NCI-H1436 (cell line): ENCODE measurements at places on chromosomes 2 and 18.
A peak's percentile ranks its signal among the peaks of the same experiment; 100 is the strongest.

- DNase-seq = no peak
Observed at GRCh38 chr2:237099804-237100203, 14.1 kb downstream of the COPS8 start.

GRCh38 chr2:1088192-1088860 is 137.7 kb downstream of the SNTG2 start:
- no peak for DNase-seq

GRCh38 chr2:203811491-203812221 is 55.9 kb upstream of the CTLA4 start:
- no peak for DNase-seq

- DNase-seq = no peak
Observed at GRCh38 chr2:240662681-240663080, 20.0 kb downstream of the AQP12B start.

DNA sequence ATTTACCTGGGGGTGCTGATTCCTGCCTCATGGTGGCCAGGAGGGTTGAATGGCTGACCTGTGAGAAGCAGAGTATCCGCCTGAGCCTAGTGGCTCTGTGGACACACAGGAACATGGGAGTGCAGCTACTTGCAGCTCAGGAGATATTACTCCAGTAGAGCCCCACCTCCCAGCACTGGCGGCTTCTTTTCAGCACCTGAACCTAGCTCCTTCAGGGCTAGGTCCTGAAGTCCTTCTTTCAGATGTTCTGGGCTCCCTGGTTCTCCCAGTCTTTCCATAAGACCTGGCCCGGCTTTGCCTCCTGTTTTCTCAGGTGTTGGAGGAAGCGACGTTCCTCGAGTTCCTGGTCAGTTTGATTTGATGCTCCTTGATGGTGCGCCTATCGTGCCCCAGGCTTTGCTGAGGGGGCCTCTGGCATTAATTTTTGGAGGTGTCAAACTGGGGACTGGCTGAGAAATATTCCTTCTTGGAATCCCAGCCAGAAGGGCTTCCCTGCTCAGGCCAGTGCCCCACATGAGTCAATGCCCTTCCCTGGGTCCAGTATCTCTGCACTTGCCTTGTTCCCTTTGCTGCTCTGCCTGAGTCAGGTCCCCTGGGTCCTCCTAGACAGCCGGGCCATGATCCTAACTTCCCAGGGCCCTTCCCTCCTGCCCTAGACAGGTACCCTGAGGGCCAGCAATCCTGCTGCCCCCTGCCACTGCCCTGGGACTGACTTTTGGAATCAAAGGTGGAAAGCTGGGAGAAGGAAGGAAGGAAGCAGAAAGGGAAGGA is 110.7 kb upstream of the HAAO start:
- DNase-seq = no peak

DNA sequence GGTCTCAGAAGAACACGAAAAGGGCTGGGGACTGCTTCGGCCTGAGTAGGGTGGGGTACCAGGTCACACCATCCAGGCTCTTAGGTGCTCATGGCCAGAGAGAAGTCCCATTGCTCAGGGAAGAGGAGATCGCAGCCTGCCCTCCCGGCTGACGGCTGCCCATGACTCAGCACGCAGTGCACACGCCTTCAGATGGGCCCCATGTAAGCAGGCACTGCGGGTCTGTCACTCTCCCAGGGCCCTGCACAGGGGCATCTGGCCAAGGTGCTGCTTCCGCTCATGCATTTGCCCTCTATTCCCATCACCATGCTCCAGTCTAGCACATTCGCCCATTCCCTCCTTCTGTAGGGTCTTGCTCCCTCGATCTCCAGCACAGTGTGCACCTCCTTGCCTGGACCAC is 34.7 kb downstream of the SFXN5 start:
- DNase-seq = no peak

- DNase-seq = no peak
Observed at GRCh38 chr2:147679191-147679954, 165.5 kb upstream of the ACVR2A start.

GRCh38 chr2:215667585-215668377 is 231.9 kb upstream of the FN1 start:
- DNase-seq = no peak

- DNase-seq = peak; percentile 32
Observed at GRCh38 chr2:218010140-218010983, 7.6 kb upstream of the TNS1 start.

- DNase-seq = no peak
Observed at GRCh38 chr18:76972846-76973519, 150.6 kb downstream of the ZNF236 start.

GRCh38 chr18:77702686-77703085 is 453.0 kb downstream of the GALR1 start:
- DNase-seq = peak; percentile 38

DNA sequence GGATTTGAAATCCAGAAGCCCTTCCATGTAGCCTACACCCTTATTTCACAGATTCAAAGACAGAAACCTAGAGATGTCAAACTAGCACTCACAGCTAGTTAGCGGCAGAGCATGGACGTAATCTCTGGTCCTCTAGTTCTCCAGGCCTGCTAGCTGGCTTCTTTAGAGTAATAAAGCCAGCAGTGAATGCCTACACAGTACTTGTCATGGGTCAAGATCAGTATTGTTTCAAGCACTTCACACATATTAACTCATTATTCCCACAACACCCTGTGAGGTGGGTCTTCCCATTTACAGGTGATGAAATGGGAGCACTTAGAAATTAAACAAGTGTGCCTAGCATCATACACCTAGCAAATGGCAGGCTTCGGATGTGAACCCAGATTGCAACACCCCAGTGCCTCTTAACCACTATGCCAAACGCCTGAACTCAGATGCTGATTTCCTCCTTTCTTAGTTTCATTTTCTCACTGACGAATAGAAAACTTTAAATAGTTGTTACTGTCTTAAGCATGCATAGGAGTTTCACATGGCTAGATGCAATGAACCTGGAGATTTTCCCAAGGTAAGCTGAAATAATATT is 14.5 kb upstream of the ZBTB14 start:
- no peak for DNase-seq

DNA sequence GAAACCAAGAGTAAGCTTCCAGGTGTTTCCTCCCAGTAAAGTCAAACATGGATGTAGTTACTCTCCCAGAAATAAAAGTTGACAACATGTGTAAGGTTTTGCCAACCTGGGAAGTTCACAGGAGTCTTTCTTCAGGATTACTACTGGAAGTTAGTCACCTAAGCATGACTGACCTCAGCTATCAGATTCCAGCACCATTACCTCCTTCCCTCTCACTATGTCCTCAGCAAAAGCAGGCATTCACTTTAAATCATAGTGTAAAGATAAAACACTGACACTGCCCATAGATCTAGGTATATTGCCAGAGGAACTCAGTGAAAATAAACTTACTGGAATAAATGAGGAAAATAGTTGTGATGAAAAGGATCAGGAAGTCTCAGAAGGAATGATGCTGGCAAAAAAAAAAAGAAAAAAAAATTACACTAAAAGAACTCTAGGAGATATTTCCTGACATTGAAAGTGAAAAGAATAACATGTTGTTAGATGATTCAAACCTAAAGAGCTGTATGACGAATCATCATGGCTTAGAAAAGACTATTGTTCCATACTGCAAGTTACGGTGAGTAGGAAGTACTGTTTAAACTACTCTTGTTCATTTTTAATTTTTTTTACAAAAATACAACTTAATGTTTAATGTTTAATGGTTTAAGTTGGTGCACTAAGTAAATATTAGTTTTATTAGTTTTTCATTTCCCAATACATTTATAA is 484.5 kb upstream of the ZNF804A start:
- DNase-seq = no peak

DNA sequence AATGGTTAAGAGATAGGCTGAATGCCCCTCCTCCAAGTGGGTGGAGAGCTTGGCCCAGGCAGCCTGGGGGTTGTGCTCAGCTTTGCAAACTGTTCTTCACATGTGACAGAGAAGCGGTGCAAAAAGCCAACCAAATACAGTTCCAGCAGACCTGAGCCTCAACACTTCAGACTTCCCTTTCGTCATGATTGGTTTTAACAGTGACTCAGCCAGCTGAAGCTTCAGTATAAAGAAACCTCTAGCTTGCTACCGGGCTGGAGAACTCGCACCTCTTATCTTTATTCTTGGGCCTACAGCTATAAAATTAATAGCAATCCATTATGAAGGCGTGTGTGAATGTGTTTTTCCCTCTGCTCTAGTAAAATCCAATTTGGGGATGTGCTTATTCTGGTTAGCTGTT is 20.0 kb downstream of the SETBP1 start:
- no peak for DNase-seq

DNA sequence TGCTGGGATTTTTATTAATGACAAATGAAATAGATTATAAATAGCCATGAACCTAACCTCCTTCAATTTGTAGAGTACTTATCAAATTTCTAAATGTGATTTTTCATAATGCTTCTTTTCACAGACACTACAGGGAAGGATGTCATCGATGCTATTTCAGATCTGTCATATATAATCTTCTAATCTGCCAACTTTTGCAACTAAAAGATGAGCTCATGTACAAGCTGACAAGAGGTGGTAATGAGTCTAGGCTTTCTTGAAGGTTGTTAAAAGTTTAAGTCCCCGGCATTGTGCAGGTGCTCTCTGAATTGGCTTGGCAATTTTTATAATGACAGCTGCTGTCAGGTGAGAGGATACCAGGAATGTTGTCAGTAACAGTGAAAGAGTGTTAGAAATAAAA is 320.4 kb downstream of the LRRTM4 start:
- DNase-seq = no peak

GRCh38 chr18:45621061-45621511 is 5.8 kb downstream of the SLC14A2 start:
- DNase-seq = peak; percentile 35

DNA sequence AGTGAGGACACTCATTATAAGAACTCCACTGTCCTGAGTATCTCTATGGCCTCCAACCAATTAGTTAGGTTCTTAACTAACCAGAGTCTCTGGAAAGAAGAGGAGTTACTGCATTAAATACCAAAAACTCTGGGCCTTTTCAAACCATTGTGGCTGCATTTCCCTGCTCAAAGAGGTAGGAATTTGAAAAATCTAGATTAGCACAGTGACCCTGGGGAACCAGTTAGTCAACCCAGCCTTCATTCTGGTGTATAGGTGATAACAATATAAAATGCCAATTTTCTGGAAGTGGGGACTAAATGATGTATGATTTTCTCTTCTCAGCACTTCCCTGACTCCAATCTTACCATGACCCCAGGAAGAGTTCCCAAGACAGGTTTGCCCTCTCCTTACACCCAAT is 287.8 kb upstream of the SETBP1 start:
- no peak for DNase-seq

DNA sequence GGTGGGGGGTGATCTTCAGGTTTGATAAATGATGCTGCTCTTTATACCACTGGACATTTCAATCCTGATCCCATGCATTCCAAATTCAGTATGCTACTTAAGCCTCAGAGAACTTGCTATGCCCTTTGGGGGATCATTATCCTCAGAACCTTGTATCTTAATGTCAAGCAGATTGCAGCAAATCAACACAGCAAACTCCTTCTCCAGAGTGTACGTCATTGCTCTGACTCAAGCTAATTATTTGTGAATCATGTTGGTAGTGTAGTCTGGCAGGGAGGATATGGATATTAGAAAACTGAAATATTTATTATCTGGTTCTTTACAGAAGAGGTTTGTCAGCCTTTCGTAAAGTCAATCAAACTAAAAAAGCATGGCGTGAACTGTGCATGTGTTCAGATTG is 562.5 kb upstream of the FAM98A start:
- no peak for DNase-seq

GRCh38 chr2:8363161-8363560 is 318.7 kb upstream of the ID2 start:
- DNase-seq = no peak

DNA sequence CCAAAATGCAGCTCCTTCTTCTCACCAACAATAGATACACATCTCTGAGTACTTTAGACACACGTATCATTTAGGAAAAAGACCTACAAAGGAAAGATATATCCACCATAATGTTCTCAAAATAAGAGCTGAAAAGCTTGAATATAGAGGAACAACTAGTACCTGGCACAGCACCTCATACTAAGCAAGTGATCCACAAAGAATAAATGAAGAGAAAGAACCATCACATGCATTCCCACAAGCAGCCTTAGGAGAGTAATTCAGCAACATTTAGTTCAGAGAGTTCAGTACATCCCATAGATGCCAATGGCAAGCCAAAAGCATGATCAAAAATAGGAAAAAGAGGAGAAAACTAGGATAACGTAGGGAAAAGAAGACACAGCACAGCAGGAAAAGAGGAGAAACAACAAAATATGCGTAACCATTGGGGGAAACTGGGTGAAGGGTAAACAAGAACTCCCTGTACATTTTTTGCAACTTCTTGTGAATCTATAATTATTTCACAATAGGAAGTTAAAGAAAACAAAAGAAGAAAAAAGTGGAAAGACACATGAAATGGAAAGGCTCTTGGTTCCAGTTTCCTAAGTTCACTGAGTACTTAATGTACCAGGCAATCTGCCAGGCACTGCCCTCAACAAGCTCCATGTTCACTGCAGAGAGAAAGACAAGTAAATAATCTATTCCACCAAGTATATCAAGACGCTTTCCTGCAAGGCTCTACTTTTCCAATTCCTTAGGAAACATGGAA is 22.3 kb downstream of the CLASP1 start:
- DNase-seq = no peak

DNA sequence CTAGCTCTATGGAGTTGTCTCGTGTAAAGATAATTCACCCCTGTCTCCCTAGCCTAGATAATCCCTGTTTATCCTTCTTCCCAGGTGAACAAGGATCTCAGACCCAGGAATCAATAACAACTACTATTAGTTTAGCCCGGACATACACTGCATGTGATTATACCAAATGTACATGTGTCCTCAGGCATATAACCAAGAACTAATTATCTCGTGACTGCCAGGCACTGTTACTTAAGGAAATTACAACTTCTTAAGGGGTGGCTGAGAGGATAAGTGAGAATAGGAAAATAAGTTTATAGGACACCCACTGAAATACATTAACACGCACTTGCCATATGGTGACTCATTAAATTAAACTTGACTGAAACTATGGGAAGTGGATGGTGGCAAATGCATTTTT is 126.6 kb downstream of the CNTNAP5 start:
- DNase-seq = no peak

DNA sequence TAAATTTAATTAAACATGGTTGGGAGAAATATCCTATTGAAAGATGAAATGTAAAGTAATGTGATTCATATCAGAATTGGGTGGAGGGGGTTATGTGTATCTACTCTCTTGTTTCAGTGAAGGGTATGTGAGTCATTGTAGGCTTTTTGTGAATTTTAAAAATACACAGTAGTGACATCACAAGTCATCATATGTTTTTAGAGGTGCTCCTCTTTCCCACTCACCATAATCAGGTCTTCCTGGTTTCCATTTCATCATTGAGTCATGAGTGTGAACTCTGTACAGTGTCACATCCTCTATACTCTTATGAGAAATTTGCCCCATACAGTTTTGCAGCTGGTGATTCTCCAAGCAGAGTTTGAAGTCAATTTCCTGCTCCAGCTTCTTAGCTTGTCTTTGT is 18.8 kb downstream of the FSIP2 start:
- no peak for DNase-seq

DNA sequence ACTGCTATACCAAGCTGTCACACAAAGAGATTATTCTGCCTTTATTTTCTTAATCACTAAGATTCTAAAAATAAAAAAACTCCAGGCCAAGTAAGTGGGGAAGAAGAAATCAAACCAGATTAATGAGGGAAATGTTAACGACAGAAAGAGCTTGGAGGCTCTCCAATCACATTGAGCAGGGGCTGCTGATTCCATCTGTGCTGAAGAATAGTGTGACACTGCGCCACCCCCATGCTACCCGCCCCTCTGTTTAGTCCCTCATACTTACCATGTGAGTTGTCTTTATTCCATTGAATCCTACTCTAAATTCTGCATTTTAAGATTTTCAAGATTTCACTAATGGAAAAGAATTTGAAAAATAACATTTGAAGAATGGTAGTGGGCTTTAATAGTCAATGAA is 998.0 kb upstream of the CDH2 start:
- no peak for DNase-seq
